Activated CD4-positive, alpha-beta memory T cell treated with anti-CD3 and anti-CD28 coated beads, Interleukin-2, amount 10 ng/mL, durations not matched to agents 7 days and 5 days (primary cell): ENCODE measurements at places on chromosomes 7 and 10.

DNA sequence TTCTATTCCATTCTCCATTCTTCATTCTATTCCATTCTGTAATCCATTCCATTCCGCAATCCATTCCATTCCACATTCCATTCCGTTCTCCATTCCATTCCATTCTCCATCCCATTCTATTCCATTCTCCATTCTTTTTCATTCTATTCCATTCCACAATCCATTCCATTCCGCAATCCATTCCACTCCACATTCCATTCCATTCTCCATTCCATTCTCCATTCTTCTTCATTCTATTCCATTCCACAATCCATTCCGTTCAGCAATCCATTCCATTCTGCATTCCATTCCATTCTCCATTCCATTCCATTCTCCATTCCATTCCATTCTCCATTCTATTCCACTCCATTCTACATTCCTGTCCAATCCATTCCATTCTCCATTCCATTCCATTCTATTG lies 85.2 kb downstream of the NSUN6 start:
- no peaks in the 10 kb centered on the region for H3K27me3 ChIP-seq
- H3K4me1 ChIP-seq, result no peaks in the 10 kb centered on the region
- H3K27ac ChIP-seq, result no peak overlapping the region
- DNase-seq, result no peak
- H3K36me3 ChIP-seq, result no peaks in the 10 kb centered on the region

DNA sequence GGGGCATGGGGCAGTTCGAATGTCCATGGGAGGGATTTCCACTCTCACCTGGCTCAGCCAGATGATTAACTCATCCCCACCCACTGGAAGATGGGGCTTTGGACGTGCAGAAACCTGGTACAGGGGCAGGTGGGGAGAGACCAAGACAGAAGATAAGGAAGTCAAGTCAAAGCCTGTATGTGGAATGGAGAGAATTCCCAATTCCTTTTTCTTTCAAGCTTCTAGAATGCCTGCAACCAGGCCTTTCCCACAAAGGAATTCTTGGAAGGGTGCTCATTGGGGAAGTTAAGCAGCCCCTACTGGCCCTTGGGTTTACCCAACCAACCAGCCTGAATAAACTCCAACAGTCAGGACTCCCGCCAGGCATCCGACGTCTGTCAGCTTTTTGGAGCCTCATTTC lies 39.1 kb downstream of the CCM2 start:
- no peaks in the 10 kb centered on the region for H3K27me3 ChIP-seq
- H3K4me3 ChIP-seq, result no peak overlapping the region
- no peak overlapping the region for H3K27ac ChIP-seq
- H3K4me1 ChIP-seq, result peaks cover 54% of the 10 kb centered on the region

DNA sequence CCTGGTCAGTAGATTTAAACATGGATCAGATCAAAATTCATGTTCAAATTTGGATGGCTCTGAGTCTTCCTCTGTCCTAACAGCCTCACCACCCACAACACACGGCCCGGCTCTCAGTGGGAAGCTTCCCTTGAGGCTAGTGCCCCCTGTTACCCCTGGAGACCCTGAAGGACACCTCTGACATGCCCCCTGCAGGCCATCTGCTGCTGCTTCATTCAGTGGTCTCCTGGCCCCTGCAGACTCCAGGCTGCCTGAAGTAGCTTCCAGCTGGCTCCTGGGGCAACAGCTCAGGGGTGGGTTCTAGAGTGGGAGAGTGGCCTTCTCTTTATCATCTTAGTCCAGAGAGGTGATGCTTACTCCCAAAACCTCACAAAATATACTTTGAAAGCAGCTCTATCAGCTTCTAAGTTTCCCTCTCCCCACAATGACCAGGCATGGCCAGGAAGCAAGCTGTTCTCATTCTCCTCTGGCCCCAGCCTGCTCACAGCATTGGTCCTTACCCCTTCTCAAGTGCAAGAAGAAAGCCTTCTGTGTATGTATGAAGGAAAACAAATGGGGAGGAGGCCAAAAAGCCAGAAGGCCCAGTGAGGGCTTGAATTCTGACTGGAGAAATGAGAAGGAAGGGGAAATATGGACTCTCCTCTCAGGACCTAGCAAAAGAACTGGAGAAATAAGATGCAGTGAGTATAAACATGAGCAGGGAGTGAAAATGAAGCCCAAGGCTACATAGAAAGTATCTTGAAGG lies 189.6 kb upstream of the INHBA start:
- no peak overlapping the region for H3K4me3 ChIP-seq
- peaks cover 13% of the 10 kb centered on the region for H3K27me3 ChIP-seq
- DNase-seq, result no peak
- H3K4me1 ChIP-seq, result peaks cover 4% of the 10 kb centered on the region
- H3K27ac ChIP-seq, result no peak overlapping the region

DNA sequence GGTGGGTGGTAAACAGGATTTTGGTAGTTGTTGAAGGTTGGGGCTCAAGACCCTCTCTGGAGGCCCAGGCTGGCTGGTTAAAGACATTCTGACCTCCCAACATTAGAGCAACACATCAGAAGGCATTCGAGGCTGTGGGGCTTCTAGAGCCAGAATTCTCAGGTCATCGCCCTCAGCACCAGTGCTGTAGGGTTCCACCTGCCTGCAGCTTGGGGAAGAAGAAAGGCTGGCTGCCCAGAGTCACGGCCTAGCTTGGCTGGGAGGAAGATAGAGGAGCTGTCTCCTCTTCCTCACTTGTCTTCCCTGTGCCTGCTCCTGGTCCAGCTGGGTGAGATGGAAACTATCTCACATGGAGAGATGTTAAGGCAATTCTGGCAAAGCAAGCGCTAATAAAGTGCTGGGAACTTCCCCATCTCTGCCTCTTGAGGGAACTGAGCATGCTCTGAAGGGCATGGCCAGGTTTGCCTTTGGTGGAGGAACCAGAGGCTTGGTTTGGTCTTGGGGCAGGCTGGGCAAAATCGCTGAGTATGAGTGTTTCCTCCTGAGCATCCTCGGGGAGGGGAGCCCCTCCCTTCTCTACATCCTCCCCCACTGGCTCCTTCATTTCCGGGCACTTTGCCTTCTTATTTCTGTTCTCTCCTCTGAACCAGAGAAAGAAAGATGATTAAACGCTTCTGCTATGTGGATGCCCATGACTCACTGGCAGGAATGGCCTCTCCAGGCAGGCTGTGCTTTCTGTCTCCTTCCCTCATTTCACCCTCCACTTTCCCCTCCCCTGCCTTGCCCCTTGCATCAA lies 509.0 kb upstream of the PODXL start:
- DNase-seq, result no peak
- no peak overlapping the region for H3K4me3 ChIP-seq
- H3K27ac ChIP-seq, result no peak overlapping the region
- no peaks in the 10 kb centered on the region for H3K27me3 ChIP-seq
- peaks cover 7% of the 10 kb centered on the region for H3K4me1 ChIP-seq

- no peaks in the 10 kb centered on the region for H3K36me3 ChIP-seq
- H3K27me3 ChIP-seq, result peaks cover 2% of the 10 kb centered on the region
- H3K27ac ChIP-seq, result no peak overlapping the region
Observed at GRCh38 chr10:86162036-86162435, 204.6 kb downstream of the GRID1 start.

DNA sequence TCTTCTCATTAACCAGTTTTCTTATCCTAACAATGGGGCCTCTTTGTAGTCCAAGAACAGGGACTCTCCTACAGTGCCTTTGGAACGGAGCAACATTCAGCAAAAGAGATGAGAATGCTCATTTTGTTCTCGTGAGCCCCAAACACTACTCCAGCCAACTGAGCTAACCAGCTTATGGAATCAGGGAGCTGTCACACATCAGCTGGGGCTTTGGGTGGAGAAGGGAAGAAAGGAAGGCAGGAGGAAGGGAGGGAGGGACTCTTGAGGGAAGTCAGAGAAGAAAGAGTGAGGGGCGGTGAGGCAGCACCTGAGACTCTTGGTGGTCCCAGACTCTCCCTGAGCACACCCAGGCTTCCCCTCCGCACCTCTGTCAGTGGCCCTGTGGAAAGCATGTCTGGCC lies 123.1 kb downstream of the CLEC2L start:
- H3K36me3 ChIP-seq, result no peaks in the 10 kb centered on the region
- no peak overlapping the region for H3K4me3 ChIP-seq
- peaks cover 43% of the 10 kb centered on the region for H3K4me1 ChIP-seq
- no peak for DNase-seq

GRCh38 chr7:46315891-46316290 lies 394.8 kb upstream of the IGFBP3 start:
- no peak for DNase-seq
- H3K27ac ChIP-seq, result no peak overlapping the region
- no peaks in the 10 kb centered on the region for H3K36me3 ChIP-seq
- H3K27me3 ChIP-seq, result no peaks in the 10 kb centered on the region
- no peaks in the 10 kb centered on the region for H3K4me1 ChIP-seq

DNA sequence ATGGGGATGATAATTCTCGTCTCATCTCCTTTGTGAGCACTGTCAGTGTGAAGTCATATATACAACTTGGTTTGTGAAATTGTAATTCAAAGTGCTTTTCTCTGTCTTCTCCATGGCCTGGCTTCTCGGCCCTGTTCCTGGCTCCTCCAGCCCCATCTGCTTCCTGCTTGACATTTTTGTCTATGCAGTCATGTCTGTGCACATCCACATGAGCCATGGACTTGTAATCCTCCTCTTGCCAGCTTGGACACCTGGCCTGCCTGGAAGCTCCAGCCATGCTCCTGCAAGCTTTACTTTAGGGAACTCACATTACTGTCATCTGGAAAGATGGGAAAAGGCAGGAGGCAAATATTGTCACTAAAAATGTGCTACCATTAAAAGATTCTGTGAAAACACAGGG lies 576.0 kb upstream of the DPP6 start:
- H3K4me3 ChIP-seq, result no peak overlapping the region
- DNase-seq, result no peak
- no peaks in the 10 kb centered on the region for H3K27me3 ChIP-seq
- no peaks in the 10 kb centered on the region for H3K36me3 ChIP-seq
- H3K4me1 ChIP-seq, result no peaks in the 10 kb centered on the region

DNA sequence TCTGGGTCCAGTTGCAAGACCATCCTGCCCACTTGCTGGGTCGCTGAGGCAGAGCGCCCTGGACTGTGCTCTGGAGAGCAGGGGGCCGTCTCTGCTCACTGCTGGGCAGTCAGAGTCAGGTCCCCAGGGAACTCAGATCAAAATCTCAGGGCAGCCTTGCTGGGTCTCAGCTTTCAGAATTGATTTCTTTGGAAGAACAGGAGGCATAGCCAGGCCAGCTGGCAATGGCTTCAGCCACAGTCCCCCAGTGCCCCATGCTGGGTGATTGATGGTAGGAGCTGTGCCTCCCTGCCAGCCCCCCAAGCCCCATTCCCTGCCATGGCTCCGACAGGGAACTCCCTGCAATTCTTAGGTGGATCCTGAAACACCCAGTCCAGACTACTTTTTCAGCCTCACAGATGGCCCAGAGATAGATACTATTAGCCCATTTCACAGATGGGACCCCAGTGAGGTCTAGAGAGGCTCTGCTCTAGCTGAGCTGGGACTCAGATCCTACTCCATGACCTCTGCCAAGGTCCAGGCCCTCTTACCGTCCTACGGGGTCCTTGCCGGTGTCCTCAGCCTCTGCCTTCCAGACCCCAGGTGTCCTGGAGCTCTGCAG lies 467 bp downstream of the MMRN2 start:
- H3K36me3 ChIP-seq, result peaks cover 1% of the 10 kb centered on the region
- no peak overlapping the region for H3K27ac ChIP-seq
- H3K27me3 ChIP-seq, result no peaks in the 10 kb centered on the region

DNA sequence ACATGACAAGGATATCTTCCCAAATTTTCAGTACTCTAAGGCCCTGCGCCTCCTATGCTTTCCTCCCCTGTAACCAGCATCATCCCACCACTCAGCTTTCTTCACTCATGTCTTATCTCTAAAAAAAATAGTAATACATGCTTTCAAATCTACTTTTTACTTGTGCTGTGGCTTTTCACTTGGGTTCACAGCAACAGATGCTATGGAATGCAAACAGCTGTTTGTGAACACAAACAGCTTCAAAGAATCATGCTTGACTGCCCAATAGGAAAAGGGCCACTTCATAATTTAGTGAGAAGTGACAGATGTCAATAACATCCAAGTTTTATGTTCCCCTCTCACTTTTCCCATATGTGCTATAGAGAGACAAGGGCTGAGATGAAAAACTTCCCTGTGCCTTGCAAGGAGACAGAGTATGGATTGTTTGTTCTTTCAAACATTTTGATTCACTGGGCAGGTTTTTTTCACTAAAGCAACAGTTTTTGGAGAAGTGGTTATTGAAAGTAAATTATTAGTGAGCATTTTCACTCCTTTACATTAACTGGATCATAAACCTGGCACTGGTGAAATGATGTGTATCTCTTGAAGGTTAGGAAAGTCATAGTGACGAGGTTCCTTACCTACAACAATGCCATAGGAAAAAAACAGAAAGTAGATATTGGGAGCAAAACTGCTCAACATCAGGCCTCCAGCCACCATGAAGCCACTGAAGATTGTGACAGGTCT lies 37.3 kb downstream of the SLC16A9 start:
- no peak for DNase-seq
- no peaks in the 10 kb centered on the region for H3K36me3 ChIP-seq
- H3K27ac ChIP-seq, result no peak overlapping the region
- no peak overlapping the region for H3K4me3 ChIP-seq
- no peaks in the 10 kb centered on the region for H3K27me3 ChIP-seq
